ENCODE measurements at places on chromosomes 6 and 20.

DNA sequence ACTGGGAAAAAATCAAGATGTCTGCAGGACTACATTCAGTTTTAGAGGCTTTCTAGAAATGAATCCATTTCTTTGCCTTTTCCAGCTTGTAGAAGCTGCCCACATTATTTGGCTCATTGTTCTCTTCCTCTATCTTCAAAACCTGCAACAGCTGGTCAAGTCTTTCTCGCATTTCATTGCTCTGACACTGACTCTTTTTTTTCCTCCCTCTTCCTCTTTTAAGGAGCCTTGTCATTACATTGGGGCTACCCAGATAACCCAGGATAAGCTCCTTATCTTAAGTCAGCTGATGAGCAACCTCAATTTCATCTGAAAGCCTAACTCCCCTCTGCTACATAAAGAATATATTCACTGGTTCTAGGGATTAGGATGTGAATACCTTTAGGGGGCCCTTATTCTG, 53.2 kb upstream of the CEP162 start:
- no peak for DNase-seq

- DNase-seq, result peak; percentile 29
Measured at GRCh38 chr6:56570413-56571359, 72.0 kb downstream of the DST start.

DNA sequence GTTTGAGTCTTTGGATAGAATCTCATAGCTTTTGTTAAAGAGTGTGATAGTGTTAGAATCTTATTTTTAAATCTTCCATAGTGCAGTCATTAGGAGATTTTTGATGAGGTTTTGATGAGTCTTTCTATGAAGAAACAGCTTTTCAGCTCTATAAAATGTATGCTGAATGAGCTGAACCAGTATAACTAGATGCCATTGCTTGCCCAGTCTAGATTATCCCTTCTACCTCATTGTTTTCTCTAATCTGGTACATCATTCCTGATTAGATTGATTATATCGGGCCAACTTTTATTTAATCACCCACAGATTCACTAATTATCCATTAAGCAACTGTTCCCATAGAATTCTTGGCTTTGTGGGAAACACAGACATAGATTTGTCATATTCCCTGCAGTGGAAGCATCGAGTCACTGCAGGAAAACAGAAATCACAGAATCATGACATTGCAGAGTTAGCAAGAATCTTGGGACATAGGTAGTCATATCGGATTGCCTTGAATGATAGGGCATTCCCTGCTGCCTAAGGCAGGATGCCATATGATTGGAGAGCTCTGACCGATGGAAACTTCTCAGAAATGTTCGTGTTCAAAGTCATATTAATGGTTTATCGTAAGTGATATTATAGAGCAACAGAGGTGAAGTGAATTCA, 882.7 kb upstream of the FLRT3 start:
- DNase-seq, result peak; percentile 62

DNA sequence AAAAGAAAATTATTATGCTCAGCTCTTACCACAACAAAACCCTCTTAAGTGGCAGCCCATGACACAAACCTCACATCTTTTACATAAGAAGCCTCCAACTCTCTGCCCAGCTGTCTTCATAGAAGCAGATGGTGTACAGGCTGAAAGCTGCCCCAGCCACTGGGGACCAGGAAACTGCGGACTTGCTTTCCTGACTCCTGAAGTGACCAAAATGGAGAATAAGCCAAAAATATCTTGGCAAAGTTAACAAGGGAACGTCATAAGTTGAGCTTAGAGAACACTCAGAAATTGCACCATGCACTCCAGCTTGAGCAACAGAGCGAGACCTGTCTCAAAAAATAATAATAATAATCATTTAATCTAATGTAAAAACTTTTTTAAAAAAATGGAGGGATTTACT, 160.3 kb upstream of the CDYL start:
- DNase-seq, result no peak

GRCh38 chr6:161356167-161356854, 82.5 kb upstream of the AGPAT4 start:
- no peak for DNase-seq

DNA sequence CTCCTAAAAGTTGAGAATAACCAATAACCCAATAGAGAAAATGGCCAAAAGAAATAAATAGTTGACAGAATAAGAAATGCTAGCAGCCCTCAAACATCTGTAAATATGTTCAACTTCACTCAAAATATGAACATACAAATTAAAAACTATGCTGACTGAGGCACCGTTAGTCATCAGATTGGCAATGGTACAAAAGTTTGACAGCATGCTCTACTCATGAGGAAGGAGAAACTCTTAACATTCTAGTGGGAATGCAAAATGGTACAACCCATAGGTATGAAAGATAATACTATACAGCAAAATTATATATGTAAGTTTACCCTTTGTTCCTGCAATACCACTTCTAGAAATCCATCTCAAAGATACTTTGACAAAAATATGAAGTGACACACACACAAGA, 1.6 kb upstream of the ZSCAN12 start:
- DNase-seq, result no peak

- no peak for DNase-seq
Measured at GRCh38 chr6:16563628-16564240, 197.5 kb downstream of the ATXN1 start.

- DNase-seq, result peak; percentile 11
Measured at GRCh38 chr6:92459606-92460005, 959.8 kb downstream of the EPHA7 start.

DNA sequence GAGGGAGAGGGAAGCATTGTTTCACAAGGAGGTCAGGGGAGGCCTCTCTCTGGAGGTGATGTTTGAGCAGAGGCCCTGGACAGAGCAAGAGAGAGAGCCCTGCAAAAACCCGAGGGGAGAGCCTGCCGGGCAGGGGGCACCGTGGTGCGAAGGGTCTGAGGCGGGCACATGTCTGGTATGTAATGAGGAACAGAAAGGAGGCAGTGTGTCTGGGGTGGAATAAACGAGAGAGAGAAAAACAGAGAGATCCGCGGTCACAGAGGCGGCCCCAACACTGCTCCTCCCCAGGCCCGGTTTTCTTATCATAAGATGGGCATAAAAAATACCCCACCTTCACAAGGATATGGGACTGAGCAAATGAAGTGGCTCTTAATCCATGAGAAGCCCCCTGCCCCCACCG, 119.2 kb downstream of the PREX1 start:
- DNase-seq, result no peak

DNA sequence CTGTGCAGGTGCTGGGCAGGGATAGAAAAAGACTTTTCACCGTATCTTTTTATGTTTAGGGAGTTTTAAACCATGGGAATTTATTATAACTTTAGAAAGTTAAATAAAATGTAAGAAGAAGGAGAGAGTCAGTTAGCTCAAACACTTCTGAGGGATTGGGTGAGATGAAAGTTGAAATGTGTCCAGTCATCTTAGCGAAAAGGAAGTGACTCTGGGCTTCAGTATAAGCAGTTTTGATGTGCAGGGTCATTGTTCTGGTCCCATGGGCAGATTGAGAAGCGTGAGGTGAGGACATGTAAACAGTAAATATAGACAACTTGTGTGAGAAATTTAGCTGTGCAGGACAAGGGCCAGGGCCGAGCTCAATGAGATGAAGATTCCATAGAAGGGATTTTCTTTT, 66.9 kb downstream of the TOX2 start:
- no peak for DNase-seq

DNA sequence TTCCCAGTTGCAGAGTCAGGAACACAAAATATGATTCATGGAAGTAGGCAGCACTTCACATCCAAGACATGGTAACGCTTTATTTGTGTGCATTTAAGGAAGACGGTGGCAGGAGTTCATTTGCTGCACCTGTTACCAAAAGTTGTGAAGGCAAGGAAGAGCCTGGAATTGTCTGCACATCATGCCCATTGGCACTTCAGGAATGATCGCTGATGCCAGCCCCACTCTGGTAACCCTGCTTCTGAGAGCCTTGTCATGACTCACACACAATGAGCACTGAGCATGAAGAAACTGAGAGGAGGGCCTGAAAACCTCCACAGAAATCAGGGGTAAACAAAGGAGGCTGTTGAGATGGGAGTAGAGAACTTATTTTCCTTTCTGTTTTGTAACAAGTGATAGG, 181.1 kb downstream of the RPS12 start:
- no peak for DNase-seq

DNA sequence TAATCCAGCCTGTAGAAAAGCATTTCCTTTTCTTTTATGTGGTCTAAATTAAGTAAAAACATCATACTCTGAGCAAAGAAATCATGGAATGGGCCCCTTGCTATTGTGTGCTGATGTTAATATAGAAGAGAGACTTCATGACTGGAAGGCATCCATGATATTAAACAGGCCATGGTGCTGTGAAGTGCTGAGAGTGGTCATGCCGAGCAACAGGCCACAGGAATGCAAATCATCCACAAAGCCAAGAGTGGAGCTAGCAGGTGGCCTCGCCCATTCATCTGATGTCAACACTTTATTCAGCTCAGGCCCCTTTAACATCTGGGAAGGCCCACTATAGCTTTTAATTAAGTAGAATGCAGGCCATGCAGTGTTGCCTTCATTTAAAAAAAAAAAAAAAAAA, 115.2 kb upstream of the HMGCLL1 start:
- no peak for DNase-seq

GRCh38 chr20:11772226-11772730, 145.4 kb upstream of the BTBD3 start:
- DNase-seq, result no peak

DNA sequence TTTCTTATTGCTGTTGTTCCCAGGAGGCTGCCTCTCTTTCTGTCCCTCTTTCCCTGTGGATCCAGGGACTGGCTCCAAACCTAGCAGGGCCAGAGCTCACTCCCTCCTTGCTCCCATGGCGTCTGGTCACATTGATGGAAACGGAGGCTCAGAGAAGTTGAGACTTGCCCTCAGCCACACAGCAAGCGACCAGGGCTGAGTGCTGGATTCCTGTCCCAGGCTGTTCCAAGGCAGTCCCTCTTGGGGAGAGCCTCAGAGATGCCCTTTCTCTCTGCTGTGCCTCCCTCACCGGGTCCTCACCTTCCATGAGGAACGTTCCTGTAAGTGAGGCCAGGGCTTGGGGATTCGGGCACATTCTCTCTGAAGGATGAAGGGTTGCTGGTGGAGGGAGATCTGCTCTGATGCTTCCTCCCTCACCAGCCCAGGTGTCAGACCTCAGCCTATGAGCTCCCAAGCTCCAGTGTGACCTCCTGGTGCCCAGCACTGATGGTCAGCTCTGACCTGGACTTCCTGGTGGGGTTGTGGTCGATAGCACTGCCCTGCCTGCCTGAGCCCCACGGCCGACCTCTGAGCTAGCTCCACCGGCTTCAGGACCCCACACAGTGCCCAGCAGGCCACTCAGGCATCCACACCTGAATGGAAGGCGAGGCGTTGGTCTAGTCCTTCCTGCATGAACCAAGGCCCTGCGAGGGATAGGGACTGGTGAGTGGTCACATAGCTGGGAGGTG, 26.8 kb downstream of the SUN5 start:
- DNase-seq, result no peak
